ENCODE measurements at places on chromosomes 12 and 14.
A peak's percentile ranks its signal among the peaks of the same experiment; 100 is the strongest.

DNA sequence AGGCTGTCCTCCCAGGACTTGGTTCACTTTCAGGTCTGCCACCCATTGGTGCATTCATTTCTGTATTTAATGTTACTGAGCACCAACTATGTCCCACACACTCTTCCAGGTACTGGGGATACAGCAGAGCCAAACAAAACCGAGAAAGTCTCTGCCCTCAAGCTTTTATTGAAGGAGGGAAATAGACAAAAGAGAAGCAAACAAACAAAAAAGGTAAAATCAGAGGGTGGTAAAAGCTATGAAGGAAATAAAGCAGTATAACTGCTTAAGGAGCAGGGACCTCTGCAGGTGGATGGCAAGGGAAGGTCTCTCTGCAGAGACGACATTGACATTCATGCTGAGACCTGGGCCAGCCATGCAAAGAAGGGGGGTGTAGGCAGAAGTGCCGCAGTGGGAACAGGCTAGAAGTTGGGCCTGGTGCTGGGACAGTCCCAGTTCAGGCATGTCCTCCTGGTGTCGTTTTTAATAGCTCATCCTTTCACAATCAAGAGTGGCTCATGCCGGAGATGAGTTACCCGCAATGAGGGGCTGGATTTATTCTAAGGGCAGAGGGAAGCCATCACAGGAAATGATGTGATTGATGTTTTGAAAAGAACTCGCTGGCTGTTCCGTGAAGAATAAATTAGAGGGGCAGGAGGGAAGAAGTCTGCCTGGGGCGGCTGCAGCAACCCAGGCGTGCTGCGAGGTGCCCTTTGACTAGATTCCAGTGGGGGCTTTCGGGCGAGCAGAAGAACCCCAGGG, 72.8 kb downstream of the IRF2BPL start:
- DNase-seq, result peak; percentile 15

- no peak for DNase-seq
Measured at GRCh38 chr12:77772676-77773298, 57.9 kb upstream of the NAV3 start.

GRCh38 chr12:130104571-130105106, 57.6 kb upstream of the FZD10 start:
- DNase-seq, result no peak

- DNase-seq, result no peak
Measured at GRCh38 chr12:26197832-26198231, 2.5 kb downstream of the SSPN start.

GRCh38 chr14:91919814-91920213, 27.7 kb downstream of the FBLN5 start:
- DNase-seq, result no peak

GRCh38 chr12:122040579-122041386, 19.1 kb downstream of the BCL7A start:
- no peak for DNase-seq

- no peak for DNase-seq
Measured at GRCh38 chr14:101717663-101718490, 43.6 kb upstream of the PPP2R5C start.

- no peak for DNase-seq
Measured at GRCh38 chr14:70713511-70713916, 71.8 kb downstream of the TTC9 start.

DNA sequence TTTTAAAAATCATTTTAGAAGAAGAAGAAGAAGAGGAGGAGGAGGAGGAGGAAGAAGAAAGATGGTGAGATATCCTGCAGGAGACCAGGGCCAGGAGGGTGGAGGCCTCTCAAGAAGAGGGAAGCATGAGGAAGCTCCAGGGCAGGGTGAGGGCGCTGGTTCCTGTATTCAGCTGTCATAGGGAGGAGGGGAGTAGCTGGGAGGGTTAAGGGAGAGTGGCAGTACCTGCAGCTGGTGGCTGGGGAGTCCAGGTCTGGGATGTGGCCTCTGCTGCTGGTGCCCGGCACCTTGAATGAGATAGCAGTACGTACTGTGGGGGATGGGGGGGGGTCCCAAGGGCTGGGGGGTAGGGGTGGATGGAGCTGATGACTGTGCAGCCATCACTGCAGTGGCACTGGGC, 9.8 kb downstream of the RBP5 start:
- no peak for DNase-seq

GRCh38 chr14:100589760-100590469, 2.7 kb upstream of the BEGAIN start:
- DNase-seq, result no peak

- no peak for DNase-seq
Measured at GRCh38 chr12:122393817-122394216, 28.7 kb downstream of the CLIP1 start.

DNA sequence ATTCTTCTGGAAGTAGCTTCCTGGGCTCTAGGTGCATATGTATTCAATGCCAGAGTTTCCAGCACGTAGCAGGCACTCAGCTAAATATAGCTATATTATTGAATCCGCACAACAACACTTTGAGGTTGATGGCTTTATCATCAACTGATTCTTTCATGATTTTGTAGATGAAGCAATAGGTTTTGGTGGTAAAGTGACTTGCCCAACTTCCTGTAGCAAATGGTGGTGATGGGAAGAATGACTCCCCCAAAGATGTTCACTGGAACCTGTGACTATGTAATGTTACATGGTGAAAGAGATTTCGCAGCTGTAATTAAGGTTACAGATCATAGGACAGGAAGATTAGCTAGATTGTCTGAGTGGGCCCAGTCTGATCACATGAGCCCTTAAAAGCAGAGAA, 3.2 kb downstream of the TDRD9 start:
- no peak for DNase-seq

DNA sequence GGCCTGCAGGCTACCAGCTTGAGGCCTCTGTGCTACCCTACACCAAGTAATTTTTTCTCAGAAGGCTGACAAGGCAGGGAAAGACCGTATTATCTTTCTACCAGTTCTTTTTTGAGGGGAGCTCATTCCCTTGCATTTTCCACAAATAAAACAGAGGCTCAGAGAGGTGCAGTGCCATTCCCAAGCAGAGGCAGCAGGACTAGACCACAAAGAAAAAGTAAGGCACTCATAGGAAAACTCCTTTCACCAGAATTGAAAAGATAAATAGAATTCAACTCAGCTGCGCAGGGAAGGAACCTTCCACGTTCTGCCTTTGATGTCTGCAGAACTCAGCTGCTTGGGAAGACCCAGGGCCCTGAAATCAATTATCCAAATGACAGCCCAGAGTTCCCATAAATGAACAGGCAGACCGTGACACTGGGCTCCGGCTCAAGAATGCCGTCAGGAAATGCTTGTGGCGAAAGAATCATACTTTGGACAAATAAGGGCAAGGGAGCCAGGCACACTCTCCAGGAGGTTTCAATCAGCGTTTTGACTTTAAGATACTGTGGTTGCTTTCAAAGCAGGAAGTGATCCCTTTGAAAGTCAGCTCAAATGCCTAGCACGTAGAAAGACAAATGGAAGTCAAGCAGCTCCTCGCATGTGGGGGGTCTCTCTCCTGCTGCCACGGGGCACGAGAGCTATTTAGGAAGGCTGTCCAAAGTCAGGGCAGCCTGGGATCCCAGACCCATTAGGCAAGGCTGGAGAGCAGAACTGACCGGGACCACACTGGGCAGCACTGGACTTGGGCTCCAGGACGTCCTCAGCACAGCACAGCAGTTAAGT, 14.0 kb downstream of the KCTD10 start:
- no peak for DNase-seq

- no peak for DNase-seq
Measured at GRCh38 chr12:18975933-18976332, 153.6 kb upstream of the PLEKHA5 start.

- no peak for DNase-seq
Measured at GRCh38 chr14:104119488-104120251, 18.7 kb upstream of the KIF26A start.

- no peak for DNase-seq
Measured at GRCh38 chr14:96962337-96962736, 165.2 kb downstream of the VRK1 start.

DNA sequence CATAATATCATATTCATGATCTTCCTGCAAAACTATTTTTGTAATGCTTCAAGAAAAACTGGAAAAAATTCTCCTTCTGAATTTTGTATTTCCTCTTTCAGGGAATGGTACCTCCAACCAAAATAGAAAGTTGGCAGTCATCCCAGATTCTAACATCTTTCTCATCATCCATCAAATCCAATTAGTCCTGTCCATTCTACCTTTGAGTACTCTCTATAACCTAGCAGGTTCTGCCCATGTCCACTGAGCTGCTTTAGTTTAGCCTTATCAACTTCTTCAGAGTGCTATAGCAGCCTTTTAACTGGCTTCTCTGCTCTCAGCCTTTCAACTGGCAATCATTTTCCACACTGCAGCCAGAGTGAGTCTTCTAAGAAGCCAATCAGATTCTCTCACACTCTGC, 236.2 kb downstream of the AKAP6 start:
- no peak for DNase-seq

- DNase-seq, result no peak
Measured at GRCh38 chr14:45838597-45838996, 585.6 kb upstream of the MIS18BP1 start.

- no peak for DNase-seq
Measured at GRCh38 chr14:49769581-49770211, 1.7 kb downstream of the KLHDC2 start.

DNA sequence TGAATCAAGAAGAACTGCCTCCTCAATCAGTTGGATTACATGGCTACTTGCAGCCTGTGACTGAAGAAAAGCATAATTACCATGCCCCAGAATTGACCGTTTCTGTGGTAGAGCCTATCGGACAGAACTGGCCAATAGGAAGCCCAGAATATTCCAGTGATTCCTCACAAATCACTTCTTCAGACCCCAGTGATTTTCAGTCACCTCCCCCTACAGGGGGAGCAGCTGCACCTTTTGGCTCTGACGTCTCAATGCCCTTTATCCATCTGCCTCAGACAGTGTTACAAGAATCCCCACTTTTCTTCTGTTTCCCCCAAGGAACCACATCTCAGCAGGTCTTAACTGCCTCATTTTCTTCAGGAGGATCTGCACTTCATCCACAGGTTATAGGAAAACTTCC, 80.8 kb downstream of the RAD52 start:
- no peak for DNase-seq

Data from activated naive CD4-positive, alpha-beta T cell (primary cell).